ENCODE measurements at places on chromosomes 4 and X. TPM values are rescaled to one million over a fixed set of nuclear protein-coding genes. Genes with fewer than 3 reads are reported as not detected.

DNA sequence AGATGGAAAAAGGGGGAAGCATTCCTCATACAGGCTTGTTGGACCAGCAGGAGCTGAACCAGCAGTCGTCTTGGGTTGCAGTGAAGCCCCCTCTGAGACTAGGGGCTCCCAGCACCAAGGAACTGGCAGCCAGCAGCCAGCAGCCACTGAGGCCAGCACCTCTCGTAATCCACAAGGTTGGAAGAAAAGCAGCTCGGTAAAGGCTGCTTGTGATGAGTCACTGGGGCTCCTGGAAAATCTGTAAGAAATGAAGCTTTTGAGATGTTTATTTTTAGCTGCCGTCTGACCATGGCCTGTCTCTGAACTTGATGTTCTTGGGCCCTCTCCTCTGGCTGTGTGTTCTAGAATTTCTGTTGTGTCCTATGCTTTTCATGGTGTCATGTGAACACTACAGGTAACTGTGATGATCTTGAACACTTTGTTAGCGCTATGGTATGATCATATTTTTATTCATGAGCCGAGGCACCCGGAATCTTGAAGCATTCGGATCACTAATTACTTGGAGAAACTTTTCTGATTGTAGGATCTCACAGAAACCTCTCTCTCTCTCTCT is 18.6 kb downstream of the CLCN4 start:
- DNase-seq = no peak

GRCh38 chr4:150381609-150382008 is 200.3 kb upstream of the MAB21L2 start:
- DNase-seq = no peak

GSX2 gene
- total RNA-seq = not detected

GRCh38 chr4:77007358-77008230 is 58.0 kb downstream of the SEPTIN11 start:
- no peak for DNase-seq

DNA sequence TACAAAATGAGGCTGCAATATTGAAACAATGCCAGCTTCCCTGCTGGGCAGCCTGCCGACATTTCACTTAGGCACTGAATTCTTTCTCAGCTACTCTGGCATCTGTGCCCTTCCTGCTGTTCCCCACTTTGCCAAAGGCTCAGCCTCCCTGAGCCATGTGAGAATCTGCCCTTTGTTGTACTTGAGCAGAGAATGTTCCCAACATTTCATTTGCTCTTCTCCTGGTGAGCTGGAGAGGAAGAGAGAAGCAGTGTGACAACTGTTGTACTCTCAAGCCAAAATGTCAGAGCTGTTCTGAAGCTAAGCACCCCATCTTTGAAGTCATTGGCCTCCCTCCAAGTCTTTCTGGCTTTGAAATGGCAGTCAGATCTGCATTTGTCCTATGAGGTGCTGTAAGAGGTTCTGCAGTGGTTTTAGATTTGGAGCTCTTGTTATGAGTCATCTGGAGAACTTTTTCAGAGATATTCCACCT is 32.5 kb downstream of the LANCL3 start:
- no peak for DNase-seq

- DNase-seq = no peak
These were observed 73.6 kb downstream of the TMEM156 start for GRCh38 chr4:38958453-38959190.

- no peak for DNase-seq
These were observed 18.8 kb downstream of the TACC3 start for GRCh38 chr4:1740021-1740545.

MAGEB1 gene
- not detected for total RNA-seq

GRCh38 chr4:40254608-40255392 is 58.0 kb downstream of the RHOH start:
- DNase-seq = no peak

DNA sequence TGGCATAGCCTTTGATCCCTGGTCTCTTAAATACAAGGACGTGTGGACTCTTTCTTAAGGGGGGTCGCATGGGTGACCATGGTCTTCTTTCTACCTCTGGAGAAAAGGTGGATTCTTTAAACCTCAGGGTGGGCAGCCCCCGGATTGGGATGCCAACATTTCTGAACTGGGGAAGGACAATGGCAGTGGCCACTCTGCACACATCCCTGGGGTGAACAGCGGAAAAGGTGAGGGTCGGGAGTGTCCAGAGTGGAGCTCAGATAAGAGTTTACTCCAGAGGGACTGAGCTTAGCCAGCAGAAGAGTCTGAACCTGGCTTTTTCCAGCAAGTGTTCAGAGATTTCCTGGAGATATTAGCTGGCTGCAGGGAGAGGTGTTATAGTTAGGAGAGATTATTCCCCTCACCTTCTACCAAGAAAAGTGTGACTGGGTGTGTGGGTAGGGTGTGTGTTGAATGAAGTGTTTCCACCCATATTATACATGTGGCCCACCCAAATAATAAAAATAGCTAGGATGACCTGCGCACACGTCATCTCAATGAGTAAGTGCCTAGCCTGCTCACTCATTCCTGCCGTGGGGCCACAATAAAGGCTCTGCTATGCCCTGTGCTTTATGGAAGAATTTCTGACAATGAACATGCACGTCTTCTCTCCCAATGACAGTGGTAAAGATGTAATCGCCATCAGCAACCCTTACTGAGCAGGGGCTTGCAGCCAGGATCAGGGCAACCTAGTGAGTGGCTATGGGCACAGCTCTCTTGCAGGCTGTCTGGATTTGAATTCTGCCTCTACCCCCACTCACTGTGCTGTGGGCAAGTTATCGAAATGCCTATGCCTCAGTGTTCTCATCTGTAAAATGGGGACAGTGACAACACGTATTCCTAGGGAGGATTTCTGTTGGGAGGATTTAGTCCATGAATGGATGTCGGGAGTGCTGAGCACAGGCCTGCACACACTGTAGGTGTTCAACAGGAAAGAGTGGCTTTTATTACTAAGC is 76.6 kb downstream of the SLC2A9 start:
- no peak for DNase-seq

GRCh38 chr4:6619466-6620255 is 20.8 kb upstream of the MRFAP1 start:
- DNase-seq = no peak

Data from Right ventricle myocardium inferior (tissue), 1 donor.